IPS-NIHi11 (cell line): ENCODE measurements at places on chromosomes 11 and 22.

DNA sequence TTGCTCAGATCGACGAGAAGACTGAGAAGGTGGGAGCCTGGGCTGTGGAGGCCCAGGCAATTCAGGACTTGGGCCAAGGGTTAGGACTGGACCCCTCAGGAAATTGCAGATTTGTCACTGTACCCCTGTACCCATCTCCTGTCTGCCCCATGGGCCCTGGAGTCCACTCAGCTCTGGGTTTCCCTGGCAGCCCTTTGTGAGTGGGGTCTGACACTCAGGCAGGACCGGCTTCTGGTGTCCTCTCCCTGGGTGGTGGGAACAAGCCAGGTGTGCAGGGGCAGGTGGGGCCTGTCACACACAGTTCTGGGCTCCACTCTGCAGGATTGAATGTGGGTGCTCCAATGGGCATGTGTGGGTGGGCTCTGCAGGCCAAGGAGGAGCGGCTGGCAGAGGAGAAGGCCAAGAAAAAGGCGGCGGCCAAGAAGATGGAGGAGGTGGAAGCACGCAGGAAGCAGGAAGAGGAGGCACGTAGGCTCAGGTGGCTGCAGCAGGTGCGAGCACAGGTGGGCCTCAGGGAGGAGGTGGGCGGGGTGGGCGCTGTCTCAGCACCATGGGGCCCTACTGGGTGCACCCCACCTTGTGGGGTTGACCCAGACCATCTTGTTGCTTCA is 21.6 kb downstream of the INCENP start:
- no peak for DNase-seq

DNA sequence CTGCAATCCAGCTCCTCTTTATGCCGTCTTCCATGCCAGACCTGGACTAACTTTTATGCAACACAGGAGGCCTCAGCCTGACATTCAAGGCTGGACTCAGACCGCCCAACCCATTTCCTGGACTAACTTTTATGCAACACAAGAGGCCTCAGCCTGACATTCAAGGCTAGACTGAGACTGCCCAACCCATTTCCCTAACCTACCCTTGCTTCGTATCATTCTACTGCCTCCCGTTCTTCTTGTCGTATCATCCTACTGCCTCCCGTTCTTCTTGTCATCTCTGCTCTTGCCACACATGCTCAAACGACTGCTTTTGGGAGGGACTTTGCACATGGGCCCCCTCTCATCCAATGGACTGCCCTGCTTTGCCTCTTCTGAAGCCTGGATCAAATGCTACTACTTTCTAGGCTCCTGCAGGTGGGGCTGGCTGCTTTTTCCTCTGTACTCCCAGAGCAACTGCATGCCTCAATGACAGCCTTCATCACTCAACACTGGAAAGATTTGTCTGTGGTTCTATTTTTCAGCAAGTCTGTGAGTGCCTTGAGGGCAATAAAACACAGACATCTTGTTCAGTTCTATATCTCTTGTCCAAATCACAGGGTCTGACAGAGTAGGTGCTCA is 7.8 kb downstream of the TBC1D10A start:
- DNase-seq: no peak

DNA sequence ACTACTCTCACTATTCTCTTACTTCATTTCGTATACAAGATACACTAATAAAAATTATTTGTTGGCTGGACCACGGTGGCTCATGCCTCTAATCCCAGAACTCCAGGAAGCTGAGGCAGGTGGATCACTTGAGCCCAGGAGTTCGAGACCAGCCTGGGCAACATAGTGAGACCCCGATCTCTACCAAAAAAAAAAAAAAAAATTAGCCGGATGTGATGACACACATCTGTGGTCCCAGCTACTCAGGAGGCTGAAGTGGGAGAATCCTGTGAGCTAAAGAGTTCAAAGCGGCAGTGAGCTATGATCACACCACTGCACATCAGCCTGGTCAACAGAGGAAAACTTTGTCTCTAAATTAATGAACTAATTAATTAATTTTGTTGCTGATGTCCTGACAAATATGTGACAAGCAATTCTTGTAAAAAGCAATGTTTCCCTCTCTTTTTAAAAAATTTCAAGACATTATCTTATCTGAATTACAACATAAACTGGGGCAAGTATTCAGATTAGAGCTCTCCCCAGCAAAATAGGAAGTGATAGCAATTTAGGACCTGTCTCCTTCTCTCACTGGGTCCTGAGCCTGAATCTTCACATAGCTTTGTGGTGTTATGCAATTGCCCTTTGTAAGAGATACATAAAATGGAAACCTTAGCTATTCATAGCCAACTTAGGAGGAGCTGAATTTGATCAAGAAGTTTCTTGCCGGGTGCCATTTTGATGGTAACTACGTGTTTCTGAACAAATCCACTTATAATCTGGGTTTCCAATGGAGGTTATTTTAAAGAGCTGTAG is 17.6 kb upstream of the TMA7B start:
- DNase-seq: no peak

DNA sequence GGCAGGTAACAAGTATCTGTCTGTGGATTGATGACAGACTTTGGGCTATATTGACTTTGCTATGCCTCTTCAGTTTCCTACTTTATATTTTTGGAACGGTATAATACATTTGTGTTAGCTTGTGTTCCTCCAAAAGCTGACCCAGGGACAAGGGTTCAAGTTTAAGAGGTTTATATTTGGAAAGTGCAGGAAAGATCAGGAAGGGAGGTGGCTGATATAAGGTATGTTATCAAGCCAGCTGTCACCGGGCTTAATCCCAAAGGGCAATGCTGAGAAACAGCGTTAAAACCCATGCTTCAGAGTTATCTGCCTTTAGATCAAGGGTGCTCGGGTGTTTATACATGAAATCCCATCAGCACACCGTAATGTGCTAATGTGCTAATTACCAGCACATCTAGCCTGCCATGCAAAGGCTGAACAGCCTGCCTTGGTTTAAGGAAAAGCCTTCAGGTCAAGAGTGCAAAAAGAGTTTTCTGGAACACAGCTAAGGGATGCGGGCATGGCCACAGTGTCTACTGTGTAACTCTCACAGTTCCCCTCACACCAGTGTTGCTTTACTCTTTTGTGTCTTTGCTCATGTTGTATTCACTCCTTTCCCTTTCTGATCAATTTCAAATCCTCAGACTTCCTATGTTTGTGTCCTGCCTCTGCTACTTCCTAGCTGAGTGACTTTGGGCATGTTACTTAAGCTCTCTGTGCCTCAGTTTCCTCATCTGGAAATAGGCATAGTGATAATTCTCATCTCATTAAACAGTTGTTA is 77.5 kb downstream of the BDNF start:
- no peak for DNase-seq

GRCh38 chr11:127875131-127875530 is 712.2 kb downstream of the ETS1 start:
- DNase-seq: no peak

DNA sequence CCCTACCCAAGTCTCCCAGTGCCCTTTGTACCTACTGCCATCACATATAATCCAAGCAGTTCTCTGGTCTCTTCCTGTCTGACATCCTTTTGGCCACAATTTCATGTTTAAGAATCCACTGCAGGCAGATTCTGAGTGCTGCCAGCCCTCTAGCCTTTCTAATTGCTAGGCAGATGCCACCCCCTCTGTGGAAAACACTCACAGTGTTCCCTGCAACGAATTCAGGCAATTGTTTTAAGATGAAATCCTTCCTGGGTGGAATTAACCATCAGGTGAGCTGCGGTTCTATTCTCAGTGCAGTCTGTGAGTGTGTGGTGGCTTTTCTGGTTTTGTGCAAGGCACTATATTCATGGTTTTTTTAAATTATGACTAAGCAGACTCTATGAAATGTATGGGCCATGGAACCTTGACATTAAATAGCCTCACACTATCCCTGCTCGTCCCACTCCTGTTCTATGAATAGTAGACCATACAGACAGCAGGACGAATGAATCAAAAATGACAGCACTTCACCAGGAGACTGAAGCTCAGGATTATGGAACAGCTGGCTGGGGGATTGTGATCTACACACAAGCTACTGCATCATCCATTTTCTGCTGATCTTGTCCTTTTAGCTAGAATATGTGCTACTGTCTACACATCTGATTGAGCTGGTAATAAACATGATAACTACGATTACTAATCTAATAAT is 29.8 kb upstream of the BMAL1 start:
- no peak for DNase-seq

DNA sequence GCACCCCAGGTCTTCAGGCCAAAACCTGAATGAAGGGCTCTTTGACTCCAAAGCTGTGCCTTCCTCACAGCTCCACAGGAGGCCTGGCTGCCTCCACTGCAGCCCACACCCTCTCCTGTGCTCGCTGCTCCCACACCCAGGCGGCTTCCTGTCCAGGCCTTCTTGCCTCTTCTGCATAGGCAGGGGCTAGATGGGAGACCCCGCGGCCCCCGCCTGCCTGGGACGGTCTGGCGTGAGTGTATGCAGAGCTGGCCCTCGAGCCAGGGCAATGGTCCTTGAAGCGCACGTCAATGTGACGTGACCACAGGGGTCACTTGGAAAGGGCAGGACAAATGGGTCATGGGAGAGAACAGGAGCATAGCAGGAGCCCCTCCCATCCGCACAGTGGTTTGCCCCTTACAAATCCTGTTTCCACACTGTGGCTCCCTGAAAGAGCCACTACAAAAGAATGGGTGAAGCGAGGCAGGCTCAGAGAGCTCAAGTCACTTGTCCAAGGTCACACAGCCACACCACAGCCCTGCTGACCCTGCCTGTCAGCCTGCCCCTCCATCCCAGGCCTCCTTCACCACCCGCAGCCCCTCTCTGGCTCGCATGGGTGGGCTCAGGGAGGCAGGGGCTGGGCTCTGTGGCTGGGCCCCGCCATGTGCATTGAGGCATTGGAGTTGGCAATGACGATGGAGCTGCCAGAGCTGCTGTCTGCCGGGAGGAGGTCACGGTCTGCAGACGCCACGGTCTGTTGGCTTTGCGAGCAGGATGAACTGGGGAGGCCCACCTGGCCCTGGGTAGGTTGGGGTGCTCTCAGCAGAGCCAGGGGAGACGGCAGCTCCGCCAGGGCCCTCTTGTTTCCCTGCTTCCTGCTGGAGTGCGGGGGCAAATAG is 71.2 kb upstream of the WNT11 start:
- DNase-seq: peak; percentile 42

DNA sequence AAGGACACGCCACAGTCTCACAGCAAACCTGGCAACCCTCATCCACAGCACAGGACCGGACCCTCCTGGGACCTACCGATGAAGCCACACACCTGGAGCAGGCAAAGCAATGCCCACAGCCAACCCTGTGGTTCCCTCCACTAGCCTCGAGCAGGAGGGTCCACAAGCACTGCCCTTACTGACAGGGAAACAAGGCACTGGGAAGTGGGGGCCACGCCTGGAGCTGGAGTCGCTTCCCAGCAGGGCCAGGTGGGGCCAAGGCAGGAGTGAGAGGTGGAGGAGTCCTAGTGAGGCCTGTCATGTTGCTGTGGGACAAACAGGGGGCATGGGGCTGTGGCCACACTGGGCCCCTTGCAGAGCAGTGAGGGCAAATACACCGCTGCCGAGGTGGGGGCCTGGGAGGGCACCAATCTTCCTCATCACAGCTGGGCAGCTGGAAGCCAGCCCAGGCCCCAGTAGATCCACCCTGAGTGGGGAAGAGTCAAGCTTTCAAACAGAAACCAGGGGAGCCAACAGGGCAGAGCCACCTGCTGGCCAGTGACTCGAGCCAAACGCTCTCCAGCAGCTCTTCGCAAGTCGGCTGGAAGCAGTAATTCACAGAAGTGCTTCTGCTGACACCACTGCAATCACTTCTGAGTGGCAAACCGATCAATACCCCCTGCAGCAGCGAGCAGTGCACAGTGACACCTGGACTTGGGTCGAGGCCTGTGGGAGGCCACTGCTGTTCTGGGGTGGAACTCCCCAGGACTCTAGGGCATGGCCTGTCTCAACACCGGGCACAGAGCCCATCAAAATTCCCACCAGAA is 13.7 kb downstream of the SULT4A1 start:
- peak; percentile 70 for DNase-seq

- no peak for DNase-seq
Observed at GRCh38 chr22:30697975-30698374, 3.3 kb downstream of the OSBP2 start.

GRCh38 chr22:38712486-38713207 is 6.9 kb downstream of the GTPBP1 start:
- DNase-seq: no peak

DNA sequence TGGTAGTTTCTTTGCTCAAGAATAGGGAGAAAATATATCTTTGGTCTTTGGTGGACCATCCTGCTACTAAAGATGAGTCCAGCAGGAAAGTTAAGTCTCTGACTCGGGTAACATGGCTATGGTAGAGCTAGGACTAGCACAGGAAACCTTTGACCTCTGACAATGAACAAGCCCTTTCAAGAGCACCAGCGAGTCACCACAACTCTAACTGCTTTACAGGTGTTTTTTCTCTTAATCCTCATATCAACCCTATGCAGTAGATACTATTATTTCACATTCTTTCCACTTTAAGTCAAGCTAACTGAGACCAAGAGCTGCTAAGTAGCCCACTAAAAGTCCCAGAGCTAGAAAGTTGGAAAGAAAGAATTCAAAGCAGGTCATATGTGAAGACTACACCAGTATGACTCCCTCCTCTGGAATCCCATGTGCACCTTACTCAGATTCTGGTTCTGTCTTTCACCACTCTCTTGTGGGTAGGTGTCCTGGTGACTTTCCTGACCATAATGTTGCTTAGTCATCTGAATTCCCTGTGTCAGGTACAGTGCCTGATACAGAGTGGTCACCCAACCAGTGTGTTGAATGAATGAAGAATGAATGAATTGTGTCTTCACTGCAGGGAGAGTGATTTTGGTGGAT is 53.8 kb upstream of the ME3 start:
- no peak for DNase-seq

DNA sequence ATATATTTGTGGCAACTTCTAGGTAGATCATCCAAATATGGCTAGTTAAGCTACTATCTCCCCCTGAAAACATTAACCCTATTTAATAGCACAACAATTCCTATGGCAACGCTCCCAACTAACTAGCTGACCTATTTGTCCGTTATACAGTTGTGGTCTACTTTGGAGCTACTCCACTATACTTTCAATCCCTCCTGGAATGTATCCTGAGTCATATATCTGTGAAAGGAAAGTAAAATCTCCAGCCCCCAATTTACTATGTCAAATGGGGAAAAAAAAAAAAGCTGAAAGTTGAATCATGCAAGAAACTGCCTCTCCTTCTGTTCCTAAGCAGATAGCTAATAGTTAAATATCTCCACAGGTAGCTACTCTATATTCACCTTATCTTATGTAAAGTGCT is 128.5 kb downstream of the CD44 start:
- no peak for DNase-seq

- no peak for DNase-seq
Observed at GRCh38 chr11:103648054-103648453, 388.4 kb upstream of the DDI1 start.

DNA sequence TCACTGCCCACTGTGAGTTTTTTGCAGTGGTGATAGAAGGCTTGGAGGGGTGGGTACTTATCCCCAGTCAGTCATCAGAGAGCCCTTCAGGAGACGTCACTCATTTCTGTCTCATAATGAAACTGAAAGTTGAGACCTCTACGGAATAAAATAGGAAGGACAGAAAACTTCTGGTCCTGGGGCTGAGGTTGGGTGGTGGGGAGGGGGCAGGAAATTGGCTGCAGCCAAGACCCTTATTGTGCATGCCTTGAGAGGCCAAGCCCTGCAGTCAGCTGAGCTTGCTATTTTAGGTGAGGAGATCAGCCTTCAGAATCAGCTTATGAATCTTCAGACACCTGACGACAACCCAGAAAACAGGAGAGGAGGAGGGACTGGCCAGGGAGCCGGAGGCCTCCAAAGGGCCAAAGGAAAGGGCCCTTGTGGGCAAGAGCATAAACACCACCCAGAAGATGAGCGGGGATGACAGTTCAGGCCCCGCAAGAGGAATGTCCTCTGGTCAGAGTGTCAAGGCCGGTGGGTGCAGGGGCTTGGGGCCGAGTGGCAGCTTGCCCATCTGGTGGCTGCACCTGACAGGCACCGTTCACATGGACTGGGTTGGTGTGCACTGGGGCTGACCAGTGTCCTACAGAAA is 17.9 kb upstream of the ADA2 start:
- DNase-seq: no peak
